ENCODE measurements at places on chromosomes 1 and 21.

- no peak for DNase-seq
Observed at GRCh38 chr1:205760606-205761005, 10.6 kb upstream of the NUCKS1 start.

GRCh38 chr21:38819719-38820159, 14.0 kb downstream of the ETS2 start:
- no peak for DNase-seq

DNA sequence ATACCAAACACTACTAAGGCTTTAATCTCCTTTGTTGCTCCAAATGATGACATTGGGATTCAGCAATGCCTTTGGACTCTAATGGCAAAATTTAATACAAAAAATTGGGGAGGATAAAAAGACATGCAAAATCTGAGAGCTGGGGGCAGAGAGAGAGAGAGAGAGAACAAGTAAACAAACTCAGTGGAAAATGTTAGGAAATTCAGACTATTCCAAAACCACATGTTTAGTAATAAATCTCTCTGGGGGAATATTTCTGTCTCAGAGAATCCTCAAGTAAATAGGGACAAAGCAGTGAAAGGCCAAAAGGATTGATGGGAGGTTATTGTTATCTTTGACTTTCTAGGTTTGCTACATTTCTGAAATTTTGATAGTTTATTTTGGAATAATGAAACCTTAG, 65.7 kb downstream of the PLA2G4A start:
- no peak for DNase-seq

GRCh38 chr21:45590726-45591618, 48.7 kb upstream of the SLC19A1 start:
- no peak for DNase-seq

GRCh38 chr1:155591770-155592169, 18.2 kb upstream of the MSTO1 start:
- DNase-seq, result no peak

GRCh38 chr1:204335533-204335932, 24.2 kb downstream of the PLEKHA6 start:
- no peak for DNase-seq

DNA sequence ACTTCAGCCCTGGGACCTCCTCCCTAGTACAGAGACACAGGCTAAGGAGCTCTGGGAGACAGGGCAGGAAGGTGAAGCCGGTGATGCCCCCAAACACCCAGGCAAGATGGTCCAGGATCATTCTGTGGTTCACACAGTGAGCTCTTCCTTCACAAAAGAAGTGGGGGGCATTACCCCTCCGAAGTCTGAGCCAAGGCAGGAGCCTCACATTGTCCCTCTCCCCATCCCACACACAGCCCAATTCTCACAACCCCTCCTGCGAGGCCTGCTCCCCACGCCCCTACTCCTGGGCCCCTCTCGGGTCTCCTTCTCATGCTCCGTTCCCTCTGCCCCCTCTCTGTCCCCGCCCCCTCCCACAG, 10.7 kb downstream of the MEF2D start:
- no peak for DNase-seq

GRCh38 chr1:104248385-104248784, 498.7 kb downstream of the AMY1C start:
- no peak for DNase-seq

DNA sequence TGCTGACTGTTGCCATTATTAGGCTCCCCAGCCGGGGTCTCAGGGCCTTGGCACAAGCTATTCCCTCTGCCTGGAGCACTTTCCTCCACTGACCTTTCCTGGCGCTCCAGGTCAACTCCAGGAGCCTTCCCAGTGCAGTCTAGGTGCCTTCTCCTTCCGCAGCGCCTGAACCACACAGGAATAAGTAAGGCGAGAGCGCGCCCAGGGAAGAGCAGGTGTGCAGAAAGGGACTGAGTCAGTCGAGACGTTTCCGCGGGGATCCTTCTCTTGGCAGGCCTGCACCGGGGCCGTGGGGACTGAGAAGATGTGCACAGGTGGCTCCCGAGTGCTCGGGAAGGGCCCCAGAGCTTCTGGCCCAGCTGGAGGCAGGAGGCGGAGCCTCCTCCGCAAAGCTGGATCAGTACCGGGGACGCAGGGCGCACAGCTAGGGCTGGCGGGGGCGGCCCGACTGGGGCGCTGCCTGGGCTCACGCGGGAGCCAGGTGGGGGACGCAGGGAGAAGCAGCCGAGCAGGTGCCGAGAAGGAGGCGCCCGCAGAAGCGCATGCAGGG, 765 bp upstream of the BMP8A start:
- DNase-seq, result no peak

DNA sequence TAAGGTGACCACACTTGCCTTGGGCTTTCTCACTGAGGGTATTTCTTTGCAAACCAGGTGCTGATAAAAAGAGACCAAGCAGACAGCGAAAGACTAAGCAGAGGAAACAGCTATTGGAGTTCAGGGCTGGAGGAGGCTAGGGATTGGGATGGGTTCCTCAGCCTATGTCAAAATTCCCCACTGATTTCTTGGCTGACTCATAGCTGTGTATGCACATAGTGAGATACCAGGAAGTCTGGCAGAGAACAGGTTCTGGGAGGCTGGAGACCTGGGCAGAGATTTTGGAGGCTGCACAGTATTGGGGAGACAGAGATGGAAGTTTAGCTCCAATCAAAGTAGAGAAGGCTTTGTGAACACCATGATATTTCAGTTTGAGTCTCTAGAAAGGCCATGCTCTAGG, 25.3 kb downstream of the YARS1 start:
- DNase-seq, result no peak

DNA sequence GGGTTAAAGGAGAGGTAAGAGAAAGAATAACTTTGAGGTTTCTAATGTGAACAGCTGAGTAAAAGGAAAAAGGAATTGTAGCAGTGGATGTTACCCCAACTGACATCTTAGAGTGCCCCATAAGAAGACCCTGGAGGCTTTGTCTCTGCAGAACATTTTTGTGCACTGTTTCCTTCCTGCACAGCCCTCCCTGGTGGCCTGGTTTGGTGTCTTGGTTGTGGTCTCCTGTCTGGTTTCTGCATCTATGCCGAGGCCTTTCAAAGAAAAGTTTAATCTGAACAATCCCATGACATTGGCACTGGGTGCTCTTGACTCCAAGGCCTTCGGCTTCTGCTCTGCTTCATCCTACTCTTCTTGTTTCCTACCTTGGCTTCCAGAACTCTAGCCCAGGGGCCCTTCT, 57.8 kb downstream of the RHOU start:
- DNase-seq, result no peak

- no peak for DNase-seq
Observed at GRCh38 chr21:22585558-22585957, 1587.3 kb downstream of the NCAM2 start.

GRCh38 chr1:20551161-20551560, 1.2 kb upstream of the FAM43B start:
- no peak for DNase-seq

DNA sequence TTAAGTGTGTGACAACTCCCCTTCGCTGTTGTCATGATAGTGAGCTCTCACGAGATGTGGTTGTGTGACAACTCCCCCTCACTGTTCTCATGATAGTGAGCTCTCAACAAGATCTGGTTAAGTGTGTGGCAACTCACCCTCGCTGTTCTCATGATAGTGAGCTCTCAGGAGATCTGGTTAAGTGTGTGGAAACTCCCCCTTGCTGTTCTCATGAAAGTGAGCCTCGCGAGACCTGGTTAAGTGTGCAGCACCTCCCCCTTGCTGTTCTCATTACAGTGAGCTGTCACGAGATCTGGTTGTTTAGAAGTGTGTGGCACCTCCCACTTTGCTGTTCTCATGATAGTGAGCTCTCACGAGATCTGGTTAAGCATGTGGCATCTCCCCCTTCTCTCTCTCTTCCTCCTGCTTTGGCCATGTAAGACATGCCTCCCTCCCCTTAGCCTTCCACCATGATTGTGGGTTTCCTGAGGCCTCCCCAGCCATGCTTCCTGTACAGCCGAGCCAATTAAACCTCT, 25.1 kb upstream of the LSS start:
- no peak for DNase-seq

GRCh38 chr1:167482184-167482583, 36.1 kb downstream of the CD247 start:
- DNase-seq, result no peak

DNA sequence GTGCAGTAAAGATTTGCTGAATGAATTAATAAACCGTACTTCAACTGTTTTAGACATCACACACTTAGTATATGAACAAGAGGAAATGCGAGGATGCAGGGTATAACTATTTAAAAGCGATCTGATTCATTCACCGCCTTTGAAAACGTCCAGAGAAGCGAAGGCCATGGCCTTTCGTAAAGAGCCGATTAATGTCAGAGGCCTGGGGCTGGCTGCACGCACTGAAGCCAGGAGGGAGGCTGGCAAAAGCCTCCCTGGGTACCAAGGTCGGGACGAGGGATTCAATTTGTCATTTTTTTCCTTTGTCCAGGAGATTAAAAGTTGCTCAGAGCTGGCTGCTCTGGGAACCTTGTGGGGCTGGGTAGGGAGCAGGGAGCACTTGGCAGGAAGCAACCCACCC, 307.4 kb downstream of the NPHP4 start:
- no peak for DNase-seq

- DNase-seq, result no peak
Observed at GRCh38 chr1:175363031-175363430, 170.5 kb upstream of the KIAA0040 start.

Data from dorsolateral prefrontal cortex (tissue), 122 donors.